Posterior cingulate gyrus (tissue), 11 donors: ENCODE measurements at places on chromosomes 7 and 10.
A peak's percentile ranks its signal among the peaks of the same experiment; 100 is the strongest.

GRCh38 chr7:54076616-54077015 is 465.6 kb upstream of the VSTM2A start:
- DNase-seq = no peak

- no peak for DNase-seq
These were observed 62.1 kb upstream of the COL1A2 start for GRCh38 chr7:94332571-94332970.

- no peak for DNase-seq
These were observed 234.6 kb downstream of the DIP2C start for GRCh38 chr10:454860-455259.

- DNase-seq = peak; percentile 46
These were observed 5.1 kb upstream of the MYO1G start for GRCh38 chr7:44983742-44984477.

DNA sequence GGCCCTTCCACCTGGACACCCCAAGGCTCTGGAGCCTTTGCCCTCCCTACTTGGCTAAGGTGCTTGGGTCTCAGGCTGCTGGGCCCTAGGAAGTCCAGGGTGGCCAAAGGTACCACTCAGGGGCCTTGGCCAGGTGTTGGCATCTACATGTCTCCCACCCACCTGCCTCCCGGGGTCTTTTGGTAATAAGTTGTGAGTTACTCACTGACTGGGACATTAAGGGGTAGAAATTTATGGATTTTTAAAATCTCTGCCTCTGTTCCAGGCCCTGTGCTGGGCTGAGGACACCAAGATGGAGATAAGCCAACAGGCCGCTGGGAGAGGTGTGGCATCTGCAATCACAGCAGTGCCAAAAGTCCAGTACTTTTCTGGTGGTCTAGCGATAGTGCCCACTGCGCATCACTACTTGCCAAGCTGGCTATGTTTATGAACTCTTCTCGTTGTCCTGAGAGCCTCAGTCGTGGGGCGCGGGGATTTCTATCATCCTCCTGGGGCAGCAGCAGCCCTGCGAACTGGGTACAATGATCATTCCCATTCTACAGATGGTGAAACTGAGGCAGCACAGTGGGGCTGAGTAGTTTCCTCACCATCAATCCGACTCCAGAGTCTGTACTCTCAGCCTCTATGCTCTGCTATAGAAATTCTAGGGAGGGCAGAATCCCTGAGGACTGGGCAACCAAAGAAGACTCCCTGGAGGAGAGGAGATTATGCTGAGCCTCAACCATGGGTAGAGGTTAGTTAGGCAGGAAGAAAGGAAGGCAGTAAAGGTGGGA is 36.2 kb downstream of the TBATA start:
- no peak for DNase-seq

- no peak for DNase-seq
These were observed 25.3 kb downstream of the AASS start for GRCh38 chr7:122118757-122119156.

DNA sequence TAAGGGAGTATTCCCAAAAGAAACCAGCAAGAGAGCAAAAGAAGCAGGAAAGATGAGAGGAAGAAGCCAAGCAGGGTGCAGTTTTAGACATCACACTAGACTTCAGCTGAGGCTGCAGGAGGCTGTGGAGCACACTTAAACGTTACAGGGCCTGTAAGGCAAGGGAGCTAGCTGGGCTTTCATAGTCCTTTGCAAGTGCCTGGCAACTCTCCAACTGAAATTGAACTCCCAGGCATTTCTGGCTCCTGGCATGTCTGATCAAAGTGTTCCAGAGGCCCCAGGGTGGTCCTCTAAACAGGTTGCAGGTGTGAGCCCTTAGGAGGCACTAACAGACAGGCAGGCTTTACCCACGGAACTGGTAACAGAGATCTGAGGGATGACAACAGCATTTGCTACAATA is 750.2 kb downstream of the XPNPEP1 start:
- DNase-seq = no peak

DNA sequence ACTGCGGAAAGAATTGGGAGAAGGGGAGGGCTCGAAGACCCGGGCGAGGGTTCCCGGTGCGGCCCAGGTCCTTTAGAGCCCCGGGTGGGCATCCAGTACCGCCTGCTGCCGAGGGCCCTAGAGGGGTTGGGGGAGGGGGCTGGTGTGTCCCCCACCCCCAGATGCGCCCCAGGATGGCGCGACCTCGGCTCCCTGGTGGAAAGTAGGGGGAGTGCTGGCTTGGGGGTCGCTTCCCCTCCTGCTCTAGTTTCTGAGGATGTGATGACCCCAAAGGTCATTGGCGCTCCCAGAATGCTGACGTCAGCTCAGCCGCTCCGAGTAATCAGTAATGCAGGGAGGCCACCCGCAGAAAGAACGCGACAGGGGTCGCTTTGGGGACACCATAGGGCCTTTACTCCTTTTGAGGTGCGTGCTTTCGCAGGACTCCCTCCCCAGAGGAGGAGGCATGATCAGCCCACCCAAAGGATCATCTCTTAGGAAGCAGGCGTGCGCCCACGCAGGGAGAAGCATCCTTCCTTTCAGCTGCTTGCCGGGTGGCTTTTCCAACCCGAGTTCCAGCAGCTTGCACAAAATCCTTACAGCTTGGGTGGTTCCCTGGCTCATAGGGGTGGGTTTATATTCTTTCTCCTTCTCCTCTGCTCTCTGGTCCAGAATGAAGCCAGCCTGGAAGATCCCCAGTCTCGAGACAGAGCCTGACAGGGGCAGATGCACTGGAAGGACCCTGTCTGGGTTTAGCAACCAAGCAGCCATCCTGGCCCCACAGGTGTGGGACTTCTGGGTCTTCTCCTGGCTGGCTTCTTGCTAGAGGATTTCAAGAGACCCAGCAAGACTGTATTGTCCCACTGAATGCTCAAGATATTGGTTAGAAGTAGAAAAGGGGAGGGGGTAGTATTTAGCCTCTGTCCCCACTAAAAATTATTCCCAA is 1.3 kb upstream of the PRKAG2 start:
- DNase-seq = peak; percentile 84

DNA sequence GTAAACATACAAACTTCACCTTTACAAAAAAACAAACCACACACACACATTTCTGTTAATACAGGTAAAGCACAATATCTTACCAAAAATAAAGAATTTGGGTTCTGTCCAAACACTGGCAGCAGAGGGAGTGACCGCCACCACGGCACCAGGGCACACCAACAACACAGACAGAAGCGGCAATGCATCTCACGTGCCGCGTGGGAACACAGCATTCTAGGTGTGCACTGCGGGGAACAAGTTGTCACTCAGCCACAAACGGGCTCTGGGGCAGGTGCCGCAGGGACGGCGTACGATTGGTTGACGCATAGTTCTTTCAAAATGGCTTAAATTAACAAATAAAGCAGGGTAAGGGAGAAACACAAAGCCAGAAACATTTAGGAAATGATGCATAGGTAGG is 22.3 kb downstream of the PDGFA start:
- no peak for DNase-seq

GRCh38 chr10:13945390-13946208 is 358.8 kb downstream of the PRPF18 start:
- peak; percentile 39 for DNase-seq

GRCh38 chr10:3691482-3691881 is 93.5 kb downstream of the KLF6 start:
- no peak for DNase-seq

DNA sequence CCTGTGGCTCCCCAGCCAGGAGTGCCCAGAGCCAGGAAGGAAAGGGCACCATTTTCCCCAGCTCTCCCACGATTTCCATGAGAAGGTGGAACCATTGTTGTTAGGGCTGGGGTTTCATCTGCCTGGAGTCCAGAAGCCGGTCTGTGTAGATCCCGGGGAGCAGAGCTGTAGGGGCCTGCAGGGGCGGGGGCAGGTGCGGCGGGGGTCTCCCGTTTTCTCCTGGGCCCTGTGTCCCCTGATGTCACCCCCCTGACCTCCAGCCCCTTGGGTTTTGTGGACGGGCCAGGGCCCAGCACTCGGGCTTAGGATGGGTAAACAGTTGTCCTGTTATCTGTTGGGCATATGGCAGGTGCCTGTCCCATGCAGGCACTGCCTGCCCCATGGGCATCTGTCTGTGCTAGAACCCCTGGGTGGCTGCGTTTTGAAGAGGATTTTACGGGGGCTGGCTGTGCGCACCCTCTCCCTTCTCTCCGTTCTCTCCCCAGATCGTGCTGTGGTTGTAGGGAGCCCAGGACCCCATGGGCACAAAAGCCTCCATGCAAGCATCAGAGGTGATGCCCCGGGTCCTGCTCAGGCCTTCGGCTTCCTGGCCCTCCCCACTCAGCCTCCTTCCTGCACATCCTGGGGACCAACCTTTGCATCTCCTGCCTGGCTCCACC is 158.8 kb downstream of the WDR37 start:
- DNase-seq = no peak

GRCh38 chr7:81624021-81624592 is 145.7 kb downstream of the HGF start:
- no peak for DNase-seq

DNA sequence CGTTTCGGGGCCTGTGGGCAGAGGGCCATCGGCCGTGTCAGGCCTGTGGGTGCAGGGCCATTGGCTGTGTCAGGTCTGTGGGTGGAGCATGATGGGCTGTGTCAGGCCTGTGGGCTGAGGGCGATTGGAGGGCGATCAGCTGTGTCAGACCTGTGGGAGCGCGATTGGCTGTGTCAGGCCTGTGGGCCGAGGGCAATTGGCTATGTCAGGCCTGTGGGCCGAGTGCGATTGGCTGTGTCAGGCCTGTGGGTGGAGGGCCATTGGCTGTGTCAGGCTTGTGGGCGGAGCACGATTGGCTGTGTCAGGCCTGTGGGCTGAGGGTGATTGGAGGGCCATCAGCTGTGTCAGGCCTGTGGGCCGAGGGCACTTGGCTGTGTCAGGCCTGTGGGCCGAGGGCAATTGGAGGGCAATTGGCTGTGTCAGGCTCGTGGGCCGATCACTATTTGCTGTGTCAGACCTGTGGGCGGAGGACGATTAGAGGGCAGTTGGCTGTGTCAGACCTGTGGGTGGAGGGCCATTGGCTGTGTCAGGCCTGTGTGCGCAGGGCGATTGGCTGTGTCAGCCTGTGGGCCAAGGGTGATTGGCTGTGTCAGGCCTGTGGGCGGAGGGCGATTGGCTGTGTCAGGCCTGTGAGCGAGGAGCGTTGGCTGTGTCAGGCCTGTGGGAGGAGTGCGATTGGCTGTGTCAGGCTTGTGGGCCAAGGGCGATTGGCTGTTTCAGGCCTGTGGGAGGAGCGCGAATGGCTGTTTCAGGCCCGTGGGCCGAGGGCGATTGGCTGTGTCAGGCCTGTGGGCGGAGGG is 54.1 kb downstream of the DYNC2I1 start:
- peak; percentile 79 for DNase-seq

- no peak for DNase-seq
These were observed 10.2 kb upstream of the ADO start for GRCh38 chr10:62794306-62794705.

GRCh38 chr10:60962946-60963345 is 19.0 kb upstream of the RHOBTB1 start:
- no peak for DNase-seq

- no peak for DNase-seq
These were observed 43.0 kb downstream of the HERC4 start for GRCh38 chr10:68032113-68032512.

DNA sequence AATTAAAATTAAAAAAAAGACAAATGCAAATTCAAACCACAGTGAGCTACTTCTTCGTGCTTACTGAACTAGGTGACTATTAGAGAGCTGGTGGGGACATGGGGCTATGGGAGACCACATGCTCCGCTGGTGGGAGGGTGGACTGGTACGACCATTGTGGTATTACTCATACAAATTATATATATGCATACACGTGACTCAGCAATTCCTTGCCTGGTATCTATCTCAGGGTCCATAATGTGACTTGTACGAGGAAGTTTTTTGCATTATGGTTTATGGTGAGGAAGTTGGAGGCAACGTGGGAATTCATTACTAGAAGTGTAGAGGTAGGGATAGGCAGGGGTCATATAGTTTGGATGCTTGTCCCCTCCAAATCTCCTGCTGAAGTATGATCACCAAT is 1112.7 kb downstream of the TYW1 start:
- DNase-seq = no peak

GRCh38 chr7:75711656-75712514 is 26.9 kb downstream of the HIP1 start:
- DNase-seq = no peak

DNA sequence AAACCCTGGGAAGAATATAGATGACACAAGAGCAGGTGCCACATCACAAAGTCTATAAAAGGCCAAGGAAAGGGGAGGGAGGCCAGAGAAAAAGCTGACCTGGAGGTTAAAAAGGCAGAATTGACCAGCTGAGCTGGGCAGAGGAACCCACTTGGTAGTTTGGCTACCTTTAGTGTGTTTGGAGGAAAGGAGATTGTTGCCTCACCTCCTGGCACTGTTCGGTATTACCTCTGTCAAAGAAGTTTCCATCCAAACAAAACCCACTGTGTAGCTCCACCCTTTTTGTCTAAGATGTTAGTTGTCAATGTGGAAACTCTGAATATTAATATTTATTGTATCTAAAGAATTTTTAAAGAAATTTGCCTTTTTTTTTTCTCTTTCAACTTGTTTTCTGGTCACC is 23.4 kb downstream of the ENTPD7 start:
- DNase-seq = no peak

- no peak for DNase-seq
These were observed 7.6 kb downstream of the NDST2 start for GRCh38 chr10:73803680-73804286.

GRCh38 chr7:96920713-96921112 is 84.6 kb upstream of the DLX6 start:
- no peak for DNase-seq

DNA sequence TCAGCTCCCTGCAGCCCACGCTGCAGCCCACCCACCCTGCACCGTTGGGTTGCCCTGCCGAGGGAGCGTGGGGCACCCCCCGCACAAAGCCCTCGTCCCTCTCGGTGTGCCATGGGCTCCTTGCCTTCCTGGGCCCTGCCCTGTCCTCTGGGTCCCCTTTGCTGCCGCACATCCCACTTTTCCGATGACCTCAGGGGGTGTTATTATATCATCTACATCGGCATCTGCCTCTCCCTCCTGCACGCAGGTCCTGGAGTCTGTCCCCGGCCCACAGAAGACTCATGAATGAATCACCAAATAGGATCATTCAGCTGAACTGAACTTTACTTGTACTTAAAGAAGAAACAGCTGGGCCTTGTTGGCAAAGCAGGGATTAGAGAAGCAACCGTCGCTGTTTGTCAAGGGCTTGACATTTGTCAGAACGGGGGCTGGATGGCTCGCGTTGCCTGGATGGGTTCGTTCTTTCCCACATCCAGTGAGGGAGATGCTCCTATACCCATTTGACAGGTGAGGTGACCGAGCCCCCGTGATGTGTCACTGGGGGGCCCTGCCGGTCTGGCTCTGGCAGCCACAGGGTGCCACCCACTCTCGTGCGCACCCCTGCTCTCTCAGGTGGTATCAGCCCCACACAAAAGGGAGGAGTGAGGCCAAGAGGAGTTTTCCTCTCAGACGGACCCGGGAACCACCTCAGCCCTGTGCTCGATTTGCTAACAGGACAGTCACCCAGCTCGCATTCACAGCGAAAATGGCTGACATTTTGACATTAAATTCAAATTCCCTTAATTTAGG is 58.6 kb upstream of the EBF3 start:
- no peak for DNase-seq
